A549 treated with CORT108297 at 1 μM for 4 hours (cell line): ENCODE measurements at places on chromosomes 13 and 19. TPM values are rescaled to one million over a fixed set of nuclear protein-coding genes. Genes with fewer than 3 reads are reported as not detected.

The BEST2 gene
- total RNA-seq = 0.24 to 0.35 TPM (median 0.28 TPM) in 4 of 5 replicates, not detected in the other

The NDUFS7 gene
- total RNA-seq = 76.1 to 82.1 TPM (median 79.3 TPM) in 5 replicates

The CCDC122 gene
- 2.2 to 3.6 TPM (median 2.8 TPM) in 5 replicates for total RNA-seq

The C19orf67 gene
- total RNA-seq = not detected in 5 replicates

The TTYH1 gene
- 0.07 to 0.27 TPM (median 0.20 TPM) in 3 of 5 replicates, not detected in the others for total RNA-seq

The NLRP11 gene
- total RNA-seq = 0.05 to 0.08 TPM (median 0.06 TPM) in 4 of 5 replicates, not detected in the other

The CADM4 gene
- 6.9 to 11.3 TPM (median 9.3 TPM) in 5 replicates for total RNA-seq

The CEACAM3 gene
- total RNA-seq = not detected in 5 replicates

The NXNL1 gene
- not detected in 5 replicates for total RNA-seq
